ENCODE measurements at places on chromosomes 13 and 19.

- H3K4me1 ChIP-seq = no peaks in the 10 kb centered on the region
- DNase-seq = no peak
- H3K4me3 ChIP-seq = no peak overlapping the region
- no peaks in the 10 kb centered on the region for H3K27me3 ChIP-seq
- no peak overlapping the region for H3K27ac ChIP-seq
Measured at GRCh38 chr13:41411522-41411921, 45.8 kb upstream of the RGCC start.

- DNase-seq = peak; percentile 33
- no peaks in the 10 kb centered on the region for H3K36me3 ChIP-seq
- H3K4me3 ChIP-seq = no peak overlapping the region
- H3K27me3 ChIP-seq = peaks cover 27% of the 10 kb centered on the region
- H3K4me1 ChIP-seq = peaks cover 5% of the 10 kb centered on the region
Measured at GRCh38 chr19:56066152-56067023, 54.7 kb downstream of the ZNF787 start.

DNA sequence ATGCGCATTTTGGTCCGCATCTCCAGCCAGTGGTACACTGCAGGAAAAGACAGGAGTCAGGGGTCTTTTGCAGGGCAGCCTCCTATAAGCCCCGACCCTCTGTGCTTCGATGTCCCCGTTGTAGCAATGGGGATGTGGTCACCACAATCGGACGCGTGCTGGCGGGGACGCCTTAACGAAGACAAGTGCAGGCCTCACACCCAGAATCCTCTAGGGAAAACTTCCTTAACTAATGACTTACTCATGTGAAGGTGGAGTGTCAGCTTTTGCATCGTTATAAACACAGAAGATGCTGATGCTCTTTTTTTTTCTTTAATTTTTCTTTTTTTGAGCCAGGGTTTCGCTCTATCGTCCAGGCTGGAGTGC, 22.1 kb downstream of the VASP start:
- H3K27ac ChIP-seq = no peak overlapping the region
- no peak overlapping the region for H3K4me3 ChIP-seq
- H3K36me3 ChIP-seq = no peaks in the 10 kb centered on the region
- no peak for DNase-seq
- H3K4me1 ChIP-seq = no peaks in the 10 kb centered on the region

- DNase-seq = no peak
- H3K27ac ChIP-seq = no peak overlapping the region
- peaks cover 59% of the 10 kb centered on the region for H3K27me3 ChIP-seq
- H3K4me1 ChIP-seq = peaks cover 5% of the 10 kb centered on the region
Measured at GRCh38 chr13:78609464-78610205, 6.3 kb upstream of the POU4F1 start.

DNA sequence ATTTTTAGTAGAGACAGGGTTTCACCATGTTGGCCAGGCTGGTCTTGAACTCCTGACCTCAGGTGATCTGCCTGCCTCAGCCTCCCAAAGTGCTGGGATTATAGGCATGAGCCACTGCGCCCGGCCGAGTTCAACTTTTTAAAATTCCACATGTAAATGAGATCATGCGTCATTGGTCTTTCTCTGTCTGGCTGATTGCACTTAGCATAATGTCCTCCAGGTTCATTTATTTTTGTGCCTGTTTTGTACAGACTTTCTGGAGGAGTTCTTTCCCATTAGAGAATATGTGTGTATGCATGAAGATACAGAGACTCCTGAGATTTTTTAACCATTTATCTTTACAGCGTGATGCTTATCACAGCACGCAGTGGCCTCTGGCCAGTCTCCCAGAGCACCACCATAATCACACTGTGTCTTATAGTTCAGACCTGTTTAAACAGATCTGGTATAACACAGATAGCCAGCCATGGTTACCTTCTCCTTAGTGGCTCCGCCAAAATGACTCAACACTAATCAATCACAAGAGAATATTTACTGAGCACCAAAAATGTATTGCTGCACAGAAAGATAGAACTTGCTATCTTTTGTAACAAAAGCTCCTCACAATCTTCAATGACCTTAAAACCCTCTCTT, 11.4 kb upstream of the STARD13 start:
- no peaks in the 10 kb centered on the region for H3K4me1 ChIP-seq
- no peak overlapping the region for H3K27ac ChIP-seq
- no peaks in the 10 kb centered on the region for H3K36me3 ChIP-seq
- DNase-seq = no peak
- H3K27me3 ChIP-seq = no peaks in the 10 kb centered on the region

DNA sequence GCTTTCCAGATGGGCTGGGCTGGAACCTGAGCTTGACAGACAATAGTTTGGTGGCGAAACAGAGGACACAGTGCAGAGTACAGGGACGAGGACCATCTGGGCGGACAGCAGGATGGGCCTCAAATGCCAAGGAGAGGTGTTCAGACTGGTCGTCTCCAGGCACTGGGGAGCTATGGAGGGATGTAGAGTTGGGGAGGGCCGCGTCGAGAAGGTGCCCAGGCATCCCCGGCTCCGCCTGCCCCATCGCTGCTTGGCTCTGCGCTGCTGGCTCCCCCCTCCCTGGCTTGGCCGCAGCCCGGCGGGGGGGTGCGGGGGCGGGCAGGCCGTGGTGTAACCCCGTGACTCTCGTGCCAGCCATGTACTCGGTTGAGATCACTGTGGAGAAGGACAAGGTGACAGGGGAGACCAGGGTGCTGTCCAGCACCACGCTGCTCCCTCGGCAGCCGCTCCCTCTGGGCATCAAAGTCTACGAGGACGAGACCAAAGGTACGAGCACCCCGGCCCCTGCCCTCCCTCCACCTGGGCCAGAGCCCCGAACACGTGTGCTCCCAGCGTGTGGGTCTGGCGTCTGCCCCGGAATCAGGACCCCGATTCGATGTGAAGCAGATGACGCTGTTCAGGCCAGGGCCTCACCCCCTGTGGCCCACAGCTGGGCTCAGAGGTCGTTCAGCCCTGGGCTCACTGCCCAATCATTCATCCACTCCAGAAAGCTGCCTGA, 10.8 kb upstream of the MISP start:
- no peaks in the 10 kb centered on the region for H3K27me3 ChIP-seq
- no peaks in the 10 kb centered on the region for H3K4me1 ChIP-seq
- no peaks in the 10 kb centered on the region for H3K36me3 ChIP-seq

DNA sequence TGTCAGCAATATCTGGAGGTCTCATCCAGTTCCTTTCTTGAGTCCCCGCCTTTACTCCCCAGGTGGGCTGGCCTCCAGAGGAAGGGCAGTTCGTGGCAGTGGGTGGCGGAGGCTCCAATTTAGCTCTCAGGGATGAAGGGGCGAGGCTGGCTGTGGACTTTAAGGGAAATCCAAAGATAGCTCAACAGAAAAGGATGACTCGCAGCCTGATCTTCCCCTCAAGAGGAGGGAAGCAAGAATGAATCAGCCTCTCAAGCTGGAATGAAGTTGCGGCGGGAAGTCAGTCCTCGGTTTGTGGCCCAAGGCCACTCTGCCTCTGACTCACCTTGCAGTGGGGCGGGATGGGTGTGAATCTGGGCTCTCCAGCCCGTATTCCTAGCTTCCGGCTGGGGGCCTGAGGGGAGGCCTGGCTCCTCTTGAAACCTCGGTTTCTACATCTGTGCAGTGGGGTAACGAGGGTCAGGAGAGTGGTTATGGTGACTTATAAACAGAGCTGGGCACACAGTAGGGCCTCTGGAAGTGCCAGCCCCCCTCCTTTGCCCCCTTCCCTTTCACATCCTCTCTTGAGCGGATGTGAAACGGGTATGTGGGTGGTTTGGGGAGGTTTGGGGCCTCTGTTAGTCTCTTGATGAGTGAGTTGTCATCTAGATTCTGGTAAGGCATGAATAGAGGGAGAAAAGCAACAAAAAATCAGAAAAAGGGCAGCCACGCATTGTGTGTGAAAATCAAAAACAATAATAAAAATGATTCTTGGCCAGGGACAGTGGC, 10.5 kb upstream of the SMG9 start:
- H3K36me3 ChIP-seq = no peaks in the 10 kb centered on the region
- DNase-seq = peak; percentile 76
- no peak overlapping the region for H3K4me3 ChIP-seq
- peak overlapping the region; percentile 84 for H3K27ac ChIP-seq
- H3K4me1 ChIP-seq = no peaks in the 10 kb centered on the region

GRCh38 chr13:60398907-60399589, 2.0 kb downstream of the TDRD3 start:
- H3K36me3 ChIP-seq = no peaks in the 10 kb centered on the region
- H3K4me1 ChIP-seq = no peaks in the 10 kb centered on the region
- no peak for DNase-seq
- H3K27me3 ChIP-seq = no peaks in the 10 kb centered on the region
- H3K27ac ChIP-seq = peak overlapping the region; percentile 46
- no peak overlapping the region for H3K4me3 ChIP-seq

GRCh38 chr19:46602392-46603194, 1.5 kb downstream of the CALM3 start:
- peaks cover 20% of the 10 kb centered on the region for H3K4me1 ChIP-seq
- peak; percentile 17 for DNase-seq
- H3K4me3 ChIP-seq = peak overlapping the region; percentile 100
- H3K36me3 ChIP-seq = no peaks in the 10 kb centered on the region
- H3K27me3 ChIP-seq = no peaks in the 10 kb centered on the region

GRCh38 chr13:31380715-31381114, 180.9 kb downstream of the B3GLCT start:
- no peaks in the 10 kb centered on the region for H3K27me3 ChIP-seq
- no peaks in the 10 kb centered on the region for H3K4me1 ChIP-seq
- DNase-seq = no peak
- H3K4me3 ChIP-seq = no peak overlapping the region
- H3K36me3 ChIP-seq = no peaks in the 10 kb centered on the region

DNA sequence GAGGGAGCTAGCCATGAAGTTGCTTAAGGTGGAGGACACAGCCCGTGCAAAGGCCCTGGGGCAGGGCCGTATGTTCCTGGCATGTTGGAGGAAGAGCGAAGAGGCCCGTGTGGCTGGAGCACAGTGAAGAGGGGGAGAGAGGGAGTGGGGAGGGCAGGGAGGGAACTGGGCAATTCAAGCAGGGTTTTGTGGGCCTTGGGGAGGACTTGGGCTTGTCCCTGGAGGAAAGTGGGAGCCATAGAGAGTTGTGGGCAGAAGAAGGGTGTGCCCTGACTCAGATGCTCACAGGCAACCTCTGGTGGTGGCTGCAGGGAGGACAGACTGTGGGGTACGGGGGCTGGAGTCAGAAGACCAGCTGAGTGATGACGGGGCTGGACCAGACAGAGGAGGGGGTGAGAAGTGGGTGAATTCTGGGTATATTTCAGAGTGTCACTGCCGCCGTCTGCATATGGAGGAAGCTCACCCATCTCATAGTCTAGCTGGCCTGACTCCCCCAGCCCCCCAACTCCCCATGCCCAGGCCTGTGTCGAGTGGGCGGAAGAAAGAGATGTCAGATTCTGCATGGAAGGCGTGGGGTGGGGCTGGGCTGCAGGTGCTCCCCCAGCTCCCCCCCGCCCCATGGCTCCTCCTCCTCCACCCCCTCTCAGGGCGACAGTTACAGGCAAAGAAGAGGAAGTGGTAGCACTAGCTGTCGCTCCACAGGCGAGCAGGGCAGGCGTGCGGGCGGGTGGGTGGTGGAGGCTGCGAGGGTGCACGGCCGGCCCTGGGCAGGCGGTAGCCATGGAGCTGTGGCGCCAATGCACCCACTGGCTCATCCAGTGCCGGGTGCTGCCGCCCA, at the start of gene VAV1:
VAV1 (plus strand) TSS at position 681 of the 838 bp plus-strand sequence; CDS start at position 781, 100 bp downstream.
- peak within 1 kb of the TSS; percentile 25 for H3K27ac ChIP-seq
- H3K36me3 ChIP-seq = no peaks in the 10 kb centered on the region
- no peak for DNase-seq
- peak within 1 kb of the TSS; percentile 43 for H3K4me3 ChIP-seq
- no peaks in the 10 kb centered on the region for H3K4me1 ChIP-seq

DNA sequence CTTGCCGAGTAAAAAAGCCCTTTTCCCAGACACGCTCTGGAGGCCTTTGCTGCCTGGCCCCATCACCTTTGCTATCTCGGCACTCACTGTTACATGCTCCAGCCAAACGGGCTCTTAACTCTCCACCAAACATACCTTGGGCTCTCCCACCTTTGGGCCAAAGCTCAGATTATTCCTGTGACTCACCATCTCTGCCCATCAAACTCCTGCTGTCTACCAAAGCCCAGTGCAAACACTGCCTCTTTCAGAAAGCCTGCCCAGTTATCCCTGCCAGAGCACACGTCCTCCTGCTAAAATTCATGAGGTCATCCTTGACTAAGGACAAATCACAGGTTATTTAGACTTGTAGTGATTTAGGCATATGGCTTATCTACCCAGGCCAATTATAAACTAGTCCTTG, 48.1 kb upstream of the SERPINE3 start:
- no peaks in the 10 kb centered on the region for H3K27me3 ChIP-seq
- no peak overlapping the region for H3K27ac ChIP-seq
- DNase-seq = no peak
- H3K4me1 ChIP-seq = no peaks in the 10 kb centered on the region
- no peak overlapping the region for H3K4me3 ChIP-seq

DNA sequence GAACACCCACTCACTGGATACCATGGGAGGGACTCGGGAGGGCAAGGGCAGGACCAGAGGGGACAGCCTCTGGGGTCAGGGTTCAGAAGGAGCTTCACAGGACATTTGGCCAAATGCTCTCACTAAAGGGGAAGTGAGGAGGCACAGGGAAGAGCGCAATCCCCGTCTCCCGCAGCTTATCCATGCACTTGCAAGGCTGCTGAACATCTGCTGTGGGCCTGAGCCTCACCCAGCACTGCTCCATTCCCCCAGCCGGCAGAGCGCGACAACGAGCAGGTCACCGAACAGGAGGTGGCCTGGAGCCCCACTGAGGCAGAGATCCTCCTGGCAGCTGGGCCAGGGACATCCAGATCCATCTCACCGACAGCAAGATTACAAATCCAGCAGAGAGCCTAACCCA, 23.3 kb downstream of the ELAVL1 start:
- H3K4me3 ChIP-seq = no peak overlapping the region
- no peak overlapping the region for H3K27ac ChIP-seq
- peaks cover 6% of the 10 kb centered on the region for H3K36me3 ChIP-seq
- H3K4me1 ChIP-seq = peaks cover 4% of the 10 kb centered on the region

DNA sequence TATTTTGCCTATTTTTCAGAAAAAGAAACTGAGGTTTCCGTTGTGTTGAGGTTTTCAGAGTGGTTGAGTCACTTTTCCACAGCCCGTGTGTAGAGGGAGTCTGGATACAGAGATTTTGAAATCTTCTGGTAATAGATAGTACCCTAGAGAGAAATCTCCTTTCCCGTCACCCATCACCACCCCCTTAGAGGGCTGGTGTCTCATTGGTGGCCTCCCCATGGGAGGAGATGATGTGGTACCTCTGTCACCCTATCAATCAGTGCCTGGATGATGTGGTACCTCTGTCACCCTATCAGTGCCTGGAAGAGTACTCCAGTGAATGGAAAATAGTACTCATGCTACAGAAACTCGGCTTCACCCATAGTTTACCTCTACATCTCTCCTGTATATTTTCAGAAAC, 42.2 kb upstream of the SERP2 start:
- H3K36me3 ChIP-seq = no peaks in the 10 kb centered on the region
- H3K27me3 ChIP-seq = no peaks in the 10 kb centered on the region
- peak overlapping the region; percentile 83 for H3K27ac ChIP-seq
- no peak overlapping the region for H3K4me3 ChIP-seq
- DNase-seq = no peak

DNA sequence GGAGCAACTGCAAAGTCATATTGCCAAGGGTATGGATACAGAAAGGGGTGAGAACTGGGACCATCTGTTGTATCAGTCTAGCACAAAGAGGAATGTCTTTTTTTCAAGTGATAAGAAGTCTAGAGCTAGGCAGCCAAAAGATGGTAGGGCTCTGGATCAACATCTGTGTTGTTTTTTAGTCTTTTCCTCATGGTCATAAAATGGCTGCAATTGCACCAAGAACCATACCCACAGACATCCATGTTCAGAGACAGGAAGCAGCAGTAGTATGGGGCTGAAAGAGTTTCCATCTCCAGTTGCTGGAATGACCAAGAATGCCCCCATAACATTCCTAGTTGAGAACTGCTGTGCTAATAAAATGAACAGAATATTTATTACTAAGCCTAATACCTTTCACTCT, 25.6 kb downstream of the KCNC3 start:
- H3K27me3 ChIP-seq = no peaks in the 10 kb centered on the region
- H3K4me3 ChIP-seq = no peak overlapping the region
- no peak for DNase-seq

Measured in breast epithelium (tissue), 4 donors.